Small intestine (tissue), 16 donors: ENCODE measurements at places on chromosomes 12 and 14. TPM values are rescaled to one million over a fixed set of nuclear protein-coding genes. Genes with fewer than 3 reads are reported as not detected.

SLC8A3 gene
- 0.22 TPM for polyA plus RNA-seq

TTC6 gene
- 0.22 TPM for polyA plus RNA-seq

ACVRL1 gene
- 0.89 TPM for polyA plus RNA-seq

ERBB3 gene
- 53.0 TPM for polyA plus RNA-seq

NRXN3 gene
- not detected for polyA plus RNA-seq

DPPA3 gene
- polyA plus RNA-seq = not detected

PROX2 gene
- polyA plus RNA-seq = 1.1 TPM

PRPH gene
- polyA plus RNA-seq = not detected

CPNE6 gene
- polyA plus RNA-seq = 0.03 TPM

SERPINA12 gene
- not detected for polyA plus RNA-seq

NGB gene
- 0.09 TPM for polyA plus RNA-seq

RNASE4 gene
- polyA plus RNA-seq = 8.1 TPM

BRMS1L gene
- polyA plus RNA-seq = 2.7 TPM

PLEKHG7 gene
- not detected for polyA plus RNA-seq

MYRFL gene
- 16.7 TPM for polyA plus RNA-seq

AMN gene
- 443 TPM for polyA plus RNA-seq

LHX5 gene
- polyA plus RNA-seq = not detected
